Foreskin melanocyte (primary cell): ENCODE measurements at places on chromosomes 12 and 14.

GRCh38 chr14:94342334-94342934 lies 19.3 kb upstream of the SERPINA6 start:
- peak; percentile 29 for DNase-seq

- no peak for DNase-seq
Measured at GRCh38 chr12:23617749-23618148, 331.7 kb downstream of the SOX5 start.

GRCh38 chr12:63508543-63508942 lies 159.8 kb downstream of the DPY19L2 start:
- DNase-seq, result no peak

GRCh38 chr12:9509464-9510161 lies 98.1 kb downstream of the KLRB1 start:
- peak; percentile 24 for DNase-seq

DNA sequence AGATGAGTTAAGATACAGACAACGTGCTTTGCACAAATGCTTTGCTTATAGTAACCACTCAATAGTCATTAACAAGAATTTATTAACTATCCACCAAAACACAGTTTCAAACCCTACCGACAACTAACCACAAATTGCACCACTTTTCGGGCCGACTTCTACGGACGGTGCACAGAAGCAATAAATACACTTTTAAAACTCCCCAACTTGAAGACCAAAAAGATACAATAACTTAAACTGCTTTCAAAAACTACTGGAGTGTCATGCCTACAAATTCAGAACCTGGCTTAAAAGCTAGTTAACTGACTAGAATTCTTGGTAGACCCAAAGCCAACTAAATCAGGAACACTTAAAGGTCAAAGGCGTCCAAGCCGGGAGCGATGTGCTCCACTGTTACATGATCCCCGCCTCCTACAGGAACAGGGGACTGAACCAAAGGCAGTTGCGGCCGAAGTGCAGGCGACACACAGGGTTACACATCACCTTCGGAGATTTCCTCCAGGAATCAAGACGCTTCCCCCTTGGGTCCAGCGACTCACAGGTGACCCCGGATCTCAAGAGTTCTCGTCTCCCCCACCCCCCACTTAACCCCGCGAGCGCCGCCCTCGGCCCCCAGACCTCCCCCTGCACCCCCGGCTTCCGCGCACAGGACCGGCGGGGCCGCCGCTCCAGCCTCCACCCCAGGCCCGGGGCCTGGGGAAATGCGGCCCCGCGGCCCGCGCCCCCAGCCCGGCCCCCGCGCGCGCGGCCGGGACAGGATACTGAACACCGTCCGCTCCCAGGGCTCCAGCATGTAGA lies 507 bp downstream of the SPTSSA start:
- peak; percentile 32 for DNase-seq

DNA sequence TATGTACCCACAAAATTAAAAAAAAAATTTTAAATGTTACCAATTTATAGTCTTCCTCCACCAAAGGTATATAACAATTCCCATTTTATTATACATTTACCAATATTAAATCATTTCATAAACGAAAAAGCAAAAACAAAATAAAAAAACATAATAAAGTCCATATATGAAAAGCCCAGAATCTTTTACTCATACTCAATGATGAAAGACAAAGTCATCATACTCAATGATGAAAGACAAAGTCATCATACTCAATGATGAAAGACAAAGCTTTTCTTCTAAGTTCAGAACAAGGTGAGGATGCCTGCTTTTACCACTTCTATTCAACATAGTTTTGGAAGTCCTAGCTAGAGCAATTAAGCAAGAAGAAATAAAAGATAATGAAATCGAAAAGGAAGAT lies 28.1 kb downstream of the TMEM116 start:
- no peak for DNase-seq

DNA sequence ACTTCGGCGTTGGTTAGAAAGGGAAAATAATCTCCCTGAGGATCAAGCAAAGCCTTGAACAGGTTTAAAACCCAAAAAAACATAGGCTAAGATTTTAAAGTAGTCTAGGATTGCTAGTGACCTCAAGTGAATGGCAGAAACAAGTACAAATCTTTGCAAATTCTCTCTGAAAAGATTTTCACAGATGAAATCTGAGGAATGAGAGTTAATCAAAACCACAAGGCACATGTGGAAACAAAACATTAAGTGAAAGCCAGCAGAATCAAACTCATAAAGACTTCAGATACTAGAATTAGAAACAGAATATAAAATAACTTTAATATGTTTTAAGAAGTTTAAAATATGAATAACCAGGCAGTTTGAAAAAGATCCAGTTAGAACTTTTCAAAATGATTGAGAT lies 52.2 kb upstream of the CFL2 start:
- DNase-seq, result no peak

DNA sequence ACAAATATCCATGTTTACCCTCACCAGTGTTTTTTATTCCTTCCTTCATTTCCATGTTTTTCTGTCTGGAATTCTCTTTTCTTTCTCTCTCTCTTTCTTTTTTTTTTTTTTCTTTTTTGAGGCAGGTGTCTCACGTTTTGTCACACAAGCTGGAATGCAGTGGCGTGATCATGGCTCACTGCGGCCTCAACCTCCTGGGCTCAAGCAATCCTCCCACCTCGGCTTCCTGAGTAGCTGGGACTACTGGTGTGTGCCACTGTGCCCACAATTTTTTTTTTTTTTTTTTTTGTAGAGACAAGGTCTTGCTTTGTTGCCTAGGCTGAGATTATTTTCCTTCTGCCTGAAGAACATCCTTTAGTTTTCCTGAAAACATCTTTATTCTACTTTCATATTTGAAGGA lies 15.0 kb upstream of the AMIGO2 start:
- no peak for DNase-seq

DNA sequence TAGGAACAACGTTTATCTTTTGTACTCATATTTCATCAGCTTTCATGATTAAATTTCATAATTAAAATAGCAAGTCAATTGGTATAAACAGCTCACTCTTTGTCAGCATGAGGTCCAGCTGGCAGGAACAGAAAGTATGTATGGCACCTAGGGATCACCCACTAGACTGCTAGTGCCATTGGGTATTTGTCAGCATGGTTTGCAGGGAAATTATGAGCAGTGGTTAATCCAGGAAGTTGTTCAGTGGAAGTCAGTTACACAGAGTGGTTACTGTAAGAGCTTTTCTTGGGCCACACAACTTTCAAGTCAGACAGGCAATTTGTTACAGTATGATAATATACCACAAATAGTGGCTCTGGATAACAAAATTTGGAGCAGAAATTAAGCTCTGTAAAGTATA lies 340.3 kb upstream of the RGS6 start:
- DNase-seq, result peak; percentile 46

DNA sequence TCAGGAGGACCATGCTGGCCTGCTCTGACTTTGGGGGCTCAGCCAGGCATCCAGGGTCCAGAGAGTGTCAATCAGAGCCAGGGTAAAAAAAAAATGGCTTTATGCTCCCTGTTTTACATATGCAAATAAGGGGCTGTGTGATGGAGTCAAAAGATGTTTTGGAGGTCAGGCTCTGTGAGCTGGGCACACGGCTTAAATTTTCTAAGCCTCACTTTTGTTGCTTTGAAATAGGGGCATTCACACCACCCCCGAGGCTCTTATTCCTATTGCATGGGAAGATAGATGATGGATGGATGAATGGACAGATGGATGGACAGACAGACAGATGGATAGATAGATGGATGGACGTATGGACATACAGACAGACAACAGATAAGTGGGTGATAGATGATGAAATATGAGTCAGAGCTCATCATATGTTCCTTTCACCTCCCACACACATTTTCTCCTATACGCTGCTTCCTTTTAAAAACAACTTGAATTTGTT lies 42.7 kb downstream of the RIN3 start:
- DNase-seq, result no peak

GRCh38 chr12:125272383-125272933 lies 207.2 kb downstream of the AACS start:
- DNase-seq, result no peak

- DNase-seq, result no peak
Measured at GRCh38 chr14:59313144-59313651, 124.7 kb downstream of the DAAM1 start.

GRCh38 chr14:73105050-73105449 lies 31.3 kb upstream of the PSEN1 start:
- no peak for DNase-seq

DNA sequence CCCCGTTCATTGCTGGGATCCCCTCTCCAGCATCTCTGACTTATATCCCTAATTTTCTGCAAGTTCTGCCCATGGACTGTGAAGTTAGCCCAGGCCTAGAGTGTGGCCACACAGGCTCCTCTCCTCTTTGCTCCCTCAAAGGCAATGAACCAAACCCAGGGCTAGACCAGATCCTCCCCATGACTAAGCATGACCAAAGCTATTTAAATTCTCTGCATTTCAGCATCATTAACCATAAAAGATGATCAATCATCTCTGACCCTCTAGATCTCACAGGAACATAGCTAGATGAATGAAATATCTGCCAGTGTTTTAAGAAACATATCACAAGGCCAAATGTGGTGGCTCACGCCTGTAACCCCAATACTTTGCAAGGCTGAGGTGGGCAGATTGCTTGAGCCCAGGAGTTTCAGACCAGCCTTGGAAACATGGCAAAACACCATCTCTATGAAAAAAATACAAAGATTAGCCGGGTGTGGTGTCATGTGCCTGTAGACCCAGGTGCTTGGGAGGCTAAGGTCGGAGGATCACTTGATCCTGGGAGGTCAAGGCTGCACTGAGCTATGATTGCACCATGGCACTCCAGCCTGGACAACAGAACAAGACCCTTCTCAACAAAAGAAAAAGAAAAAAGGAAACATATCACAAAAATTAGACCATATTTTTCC lies 2.2 kb upstream of the KRT3 start:
- DNase-seq, result no peak

DNA sequence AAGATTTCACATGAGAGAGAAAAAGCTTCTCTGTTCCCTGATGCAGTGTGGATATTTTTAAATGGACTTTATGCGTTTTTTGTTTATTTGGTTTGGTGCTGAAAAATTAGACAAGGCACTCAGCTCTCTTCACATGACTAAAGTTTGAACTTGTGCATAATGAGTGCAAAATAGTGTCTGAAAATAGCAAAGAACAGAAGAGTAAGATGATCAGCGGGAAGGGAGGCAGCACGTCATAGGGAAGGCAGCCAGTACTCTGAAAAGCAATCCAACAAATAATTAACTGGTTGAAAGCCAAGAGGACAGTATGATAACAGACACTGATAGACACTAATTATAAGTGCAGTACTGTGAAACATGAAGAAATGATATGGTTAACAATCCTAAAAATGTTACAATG lies 46.6 kb upstream of the CDKN3 start:
- no peak for DNase-seq

DNA sequence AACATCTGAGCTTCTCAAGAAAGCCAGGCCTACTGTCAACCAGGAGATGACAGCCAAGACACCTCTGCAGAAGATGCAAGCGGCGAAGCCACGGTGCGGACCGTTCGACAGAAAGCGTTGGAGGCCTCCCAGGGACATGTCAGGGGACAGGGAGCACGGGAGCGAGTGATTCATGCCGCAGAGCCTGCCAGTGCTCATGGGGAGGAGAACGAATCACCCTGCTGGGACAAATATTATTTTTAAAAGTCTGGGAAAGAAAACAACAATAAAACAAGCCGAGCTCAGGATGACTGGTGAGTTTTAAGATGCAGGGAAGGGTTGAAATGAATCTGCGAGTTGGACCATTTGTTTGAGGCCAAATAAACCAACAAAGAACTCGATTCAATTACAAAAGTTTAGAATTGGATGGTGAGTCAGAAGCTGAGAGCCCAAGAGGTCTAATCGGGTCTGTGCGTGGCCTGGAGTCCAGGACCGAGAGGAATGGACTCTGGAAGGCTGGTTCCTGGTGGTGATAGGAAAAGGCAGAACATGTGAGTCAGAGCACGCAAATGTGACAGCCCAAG lies 91.0 kb downstream of the RBM19 start:
- DNase-seq, result no peak

- no peak for DNase-seq
Measured at GRCh38 chr14:33631441-33631840, 319.4 kb downstream of the EGLN3 start.

DNA sequence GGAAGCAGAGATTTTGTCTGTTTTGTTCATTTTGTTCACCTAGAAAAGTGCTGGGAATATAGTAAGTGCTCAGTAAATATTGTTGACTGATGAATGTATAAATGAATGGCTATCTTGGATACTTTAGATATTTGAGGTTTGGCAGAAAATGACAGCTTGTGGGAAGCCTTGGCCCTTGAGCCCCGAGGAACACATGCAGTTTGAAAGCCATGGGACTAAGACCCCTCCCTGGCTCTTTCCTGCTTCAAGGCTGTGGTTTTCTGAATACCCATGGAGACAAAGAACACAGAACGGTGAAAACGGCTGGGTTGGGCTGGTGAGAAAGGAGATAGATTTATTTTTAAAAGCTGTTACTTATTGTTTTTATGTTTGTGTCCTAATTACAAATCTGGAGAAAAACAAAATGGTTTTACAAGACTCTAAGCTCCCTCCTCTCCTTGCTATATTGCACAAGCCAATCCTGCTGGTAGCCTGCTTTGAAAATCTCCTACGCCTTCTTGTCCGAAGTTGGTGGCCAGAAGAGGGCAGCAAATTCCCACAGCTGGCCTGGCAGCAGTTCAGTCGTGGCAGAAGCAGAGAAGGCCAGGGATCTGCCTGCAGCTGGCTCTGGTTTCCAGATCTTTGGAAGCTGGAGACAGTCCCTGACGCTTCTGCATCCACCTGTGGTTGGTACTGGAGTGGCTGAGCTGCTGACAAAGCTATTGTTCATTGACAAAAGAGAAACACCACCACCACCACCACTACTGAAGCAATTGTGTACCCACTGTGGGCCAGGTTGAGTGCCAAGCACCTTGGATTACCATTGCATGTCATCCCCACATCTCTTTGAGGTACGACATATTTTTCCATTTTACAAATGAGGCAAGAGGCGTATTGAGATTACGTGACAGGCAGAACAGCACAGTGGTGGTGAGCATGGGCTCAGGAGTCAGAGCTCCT lies 5.2 kb upstream of the KRT85 start:
- peak; percentile 60 for DNase-seq

- no peak for DNase-seq
Measured at GRCh38 chr14:89477391-89477790, 60.4 kb upstream of the FOXN3 start.

DNA sequence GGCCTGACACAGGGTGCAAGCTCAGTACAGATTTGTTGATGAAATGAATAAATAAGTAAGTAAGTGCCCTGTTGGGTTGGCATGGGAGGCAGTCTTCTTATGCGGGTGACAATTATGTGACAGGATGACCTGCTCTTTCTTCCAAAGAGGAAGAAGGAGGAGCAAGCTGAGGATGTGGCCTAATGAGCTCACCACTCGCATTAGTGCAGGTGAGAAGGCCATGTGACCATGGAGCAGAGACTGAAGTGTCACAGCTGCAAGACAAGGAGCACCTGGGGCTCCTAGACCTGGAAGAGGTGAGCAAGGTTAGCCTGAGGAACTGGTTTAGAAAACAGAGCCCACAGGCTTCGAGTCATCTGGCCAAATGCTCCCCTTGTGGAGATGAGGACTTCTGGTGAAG lies 34.9 kb downstream of the LRTM2 start:
- no peak for DNase-seq

GRCh38 chr12:57832966-57833365 lies 13.6 kb downstream of the CTDSP2 start:
- DNase-seq, result no peak

- DNase-seq, result no peak
Measured at GRCh38 chr12:6724409-6724797, 557 bp downstream of the COPS7A start.
